Activated naive CD4-positive, alpha-beta T cell (primary cell): ENCODE measurements at places on chromosomes 1 and 21.
A peak's percentile ranks its signal among the peaks of the same experiment; 100 is the strongest.

GRCh38 chr1:61828805-61829204, 86.5 kb downstream of the PATJ start:
- DNase-seq: no peak

GRCh38 chr1:186409091-186409490, 33.5 kb downstream of the ODR4 start:
- no peak for DNase-seq

GRCh38 chr1:241457421-241457820, 62.1 kb downstream of the FH start:
- DNase-seq: no peak

- no peak for DNase-seq
Measured at GRCh38 chr1:178921499-178921898, 50.6 kb upstream of the ANGPTL1 start.

DNA sequence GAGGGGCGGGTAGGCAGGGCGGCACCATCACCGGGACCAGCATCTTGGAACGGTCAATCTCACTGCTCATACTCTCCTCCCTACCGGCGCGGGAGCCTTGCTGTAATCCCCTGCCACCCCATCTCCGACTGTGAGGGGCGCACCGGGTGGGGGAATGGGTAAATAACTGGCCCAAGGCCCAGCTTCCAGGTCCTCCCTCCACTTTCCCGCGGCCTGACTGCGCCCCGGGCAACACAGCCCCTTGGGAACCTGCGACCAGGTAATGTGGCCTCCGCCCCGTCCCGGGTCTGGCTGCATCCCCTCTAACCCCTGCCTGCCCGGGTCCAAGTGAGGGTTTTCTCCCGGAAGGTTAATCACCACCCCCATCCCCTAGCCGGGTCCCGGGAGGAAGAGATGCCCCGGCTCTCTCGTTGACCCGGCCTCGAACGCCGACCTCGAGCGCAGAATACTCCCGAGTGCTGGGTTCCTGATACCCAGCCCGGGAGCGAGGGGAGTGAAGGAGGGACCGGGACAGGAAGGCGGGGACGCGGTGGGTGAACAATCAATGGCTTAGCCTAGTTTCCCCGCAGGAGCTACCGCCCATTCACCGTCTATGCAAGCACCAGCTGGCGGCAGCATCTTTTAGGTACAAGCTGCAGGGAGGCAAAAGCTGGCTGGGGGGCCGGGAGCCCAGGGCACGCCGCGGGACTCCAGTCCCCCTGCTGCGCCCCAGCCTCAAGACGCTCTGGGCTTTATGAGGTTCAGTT, 5.9 kb upstream of the LHX9 start:
- DNase-seq: no peak

GRCh38 chr21:45478816-45479669, 63.2 kb downstream of the SLC19A1 start:
- no peak for DNase-seq

- DNase-seq: no peak
Measured at GRCh38 chr1:5108740-5109139, 454.3 kb downstream of the AJAP1 start.

GRCh38 chr21:44418108-44418875, 37.0 kb upstream of the LRRC3 start:
- no peak for DNase-seq

GRCh38 chr1:20725189-20726117, 7.0 kb downstream of the SH2D5 start:
- no peak for DNase-seq

GRCh38 chr21:41711416-41712007, 55.3 kb downstream of the RIPK4 start:
- DNase-seq: no peak

DNA sequence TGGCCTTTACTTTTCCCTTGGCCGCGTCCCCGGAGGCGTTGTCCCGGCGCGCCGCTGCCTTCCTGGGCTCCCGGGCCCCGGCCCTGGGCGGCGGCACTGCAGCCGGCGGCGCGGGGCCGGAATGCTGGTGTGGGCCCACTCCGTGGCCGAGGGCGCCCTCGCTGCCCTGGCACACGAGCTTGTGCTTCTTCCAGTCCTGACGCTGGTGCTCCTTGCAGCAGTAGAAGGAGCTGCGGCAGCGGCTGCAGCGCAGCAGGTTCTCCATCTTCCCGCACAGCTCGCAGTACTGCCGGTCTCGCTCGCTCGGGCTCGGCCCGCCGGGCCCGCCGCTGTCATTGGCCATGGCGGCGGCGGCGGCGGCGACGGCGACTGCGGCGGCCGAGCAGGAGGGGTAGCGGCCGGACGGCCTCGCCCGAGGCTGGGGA, 529 bp downstream of the EGLN1 start:
- no peak for DNase-seq

DNA sequence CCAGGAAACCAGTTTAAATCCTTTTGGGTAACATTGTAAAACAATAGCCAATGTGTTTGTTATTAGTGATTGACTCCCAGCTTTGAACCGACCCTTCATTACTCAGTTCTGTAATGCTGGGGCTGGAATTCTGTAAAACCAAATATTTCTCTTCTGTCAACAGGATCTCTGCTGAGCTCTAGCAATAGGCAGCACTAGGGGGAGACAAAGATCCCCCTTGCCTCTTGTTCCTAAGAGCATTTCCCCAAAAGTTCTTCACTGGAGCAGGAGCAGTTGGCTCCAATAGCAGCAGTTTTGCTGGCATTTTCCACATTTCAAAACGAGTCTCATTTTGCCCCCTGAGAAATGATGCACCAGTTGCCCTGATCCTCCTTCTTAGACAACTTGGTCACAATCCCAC, 1671.1 kb downstream of the MRPL39 start:
- DNase-seq: no peak

GRCh38 chr1:96478228-96478627, 243.4 kb upstream of the PTBP2 start:
- no peak for DNase-seq

- no peak for DNase-seq
Measured at GRCh38 chr1:71047635-71048607, at the start of gene PTGER3. Gene PTGER3, minus strand, starts transcription at chr1:71047816. Its CDS starts 239 bp downstream, at chr1:71047577.

DNA sequence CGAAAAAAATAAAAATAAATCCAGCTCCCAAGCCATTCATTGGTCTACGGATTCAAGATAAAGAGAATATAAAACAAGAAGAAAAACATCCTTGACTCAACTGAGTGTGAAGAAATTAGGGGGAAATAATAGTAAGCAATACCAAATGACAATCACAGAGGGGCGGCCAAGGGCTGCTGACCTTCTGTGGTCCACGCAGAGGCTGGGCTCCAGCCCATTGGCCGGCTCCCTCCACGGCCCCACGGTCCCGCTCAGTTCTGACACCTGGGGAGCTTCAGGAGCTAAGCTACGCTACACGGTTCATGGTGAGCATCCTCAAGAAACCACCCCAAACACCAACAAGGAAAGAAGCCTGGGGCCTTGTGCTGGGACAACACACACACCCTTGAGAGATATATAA, 400 bp upstream of the KRTAP10-12 start:
- no peak for DNase-seq

DNA sequence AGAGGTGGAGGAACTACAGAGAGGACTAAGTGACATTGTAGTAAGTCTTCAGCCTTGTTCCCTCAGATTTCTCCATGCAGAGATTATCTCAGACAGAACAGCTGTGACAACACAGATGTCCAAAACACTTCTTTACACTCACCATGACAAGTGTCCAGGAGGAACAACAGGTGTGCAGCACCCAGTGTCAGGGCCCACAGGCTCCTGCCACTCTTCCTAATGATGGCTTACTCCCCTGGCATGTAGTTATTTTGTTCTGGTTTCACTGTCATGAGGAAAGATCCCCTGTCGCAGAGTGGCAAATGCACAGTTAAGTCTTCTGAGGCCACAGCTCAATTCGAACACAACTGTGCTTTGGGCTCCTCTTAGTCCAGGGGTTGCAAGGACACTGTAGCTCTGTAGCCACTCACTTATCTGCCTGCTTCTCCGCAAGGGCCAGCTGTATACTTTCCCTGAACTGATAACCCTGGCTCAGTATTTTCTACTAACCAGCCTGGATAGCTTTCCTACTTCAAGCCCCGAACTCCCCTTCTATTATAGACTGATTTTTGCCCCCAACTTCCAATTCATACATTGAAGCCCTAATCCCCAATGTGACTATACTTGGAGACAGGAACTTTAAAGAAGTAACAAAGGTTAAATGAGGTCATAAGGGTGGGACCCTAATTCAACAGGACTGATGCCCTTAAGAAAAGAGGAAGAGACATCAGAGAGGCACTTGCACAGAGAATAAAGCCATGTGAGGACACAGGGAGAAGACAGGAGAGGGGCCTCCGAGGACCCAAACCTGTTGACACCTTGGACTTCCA, 11.1 kb downstream of the PDZK1 start:
- DNase-seq: no peak

DNA sequence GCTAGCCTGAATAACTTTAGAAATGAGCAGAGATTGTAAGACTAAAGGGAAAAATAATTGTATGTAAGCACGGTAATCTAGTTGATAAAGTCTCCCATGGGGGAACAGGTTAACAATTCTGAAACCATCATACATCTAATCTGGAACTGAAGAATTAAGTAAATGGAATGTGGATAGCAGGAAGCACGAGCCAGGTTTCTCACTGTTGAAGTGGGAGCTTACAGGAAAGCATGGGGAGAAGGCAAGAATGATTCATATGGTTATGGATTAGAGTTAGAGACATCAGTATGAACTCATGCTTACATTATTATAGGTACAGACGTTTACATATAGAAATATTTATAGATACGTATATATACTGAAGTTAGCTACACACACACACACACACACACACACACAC, 83.0 kb downstream of the LEPR start:
- no peak for DNase-seq

DNA sequence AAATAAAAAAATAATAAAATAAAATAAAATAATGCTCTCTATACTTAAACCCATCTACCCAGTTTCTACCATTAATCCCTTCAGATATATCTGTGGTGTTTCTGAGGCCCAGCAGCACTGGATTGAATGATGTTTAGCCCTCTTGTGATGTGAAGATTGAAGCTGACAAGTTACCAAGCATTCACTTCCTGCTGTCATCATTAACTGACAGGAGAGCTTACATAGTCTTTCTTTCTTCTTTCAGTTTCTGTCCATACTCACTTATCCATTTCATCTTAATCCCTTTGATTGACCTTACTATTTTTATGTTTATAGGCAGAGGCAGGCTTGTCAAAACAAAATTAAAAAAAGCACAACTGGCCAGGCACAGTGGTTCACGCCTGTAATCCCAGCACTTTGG, 38.8 kb upstream of the PGD start:
- no peak for DNase-seq

GRCh38 chr1:237712586-237713157, 178.1 kb downstream of the ZP4 start:
- no peak for DNase-seq

GRCh38 chr1:184051485-184052193, at the start of gene TSEN15:
Gene TSEN15, plus strand, starts transcription at chr1:184051730. Its CDS starts 26 bp downstream, at chr1:184051756.
- DNase-seq: peak; percentile 71

DNA sequence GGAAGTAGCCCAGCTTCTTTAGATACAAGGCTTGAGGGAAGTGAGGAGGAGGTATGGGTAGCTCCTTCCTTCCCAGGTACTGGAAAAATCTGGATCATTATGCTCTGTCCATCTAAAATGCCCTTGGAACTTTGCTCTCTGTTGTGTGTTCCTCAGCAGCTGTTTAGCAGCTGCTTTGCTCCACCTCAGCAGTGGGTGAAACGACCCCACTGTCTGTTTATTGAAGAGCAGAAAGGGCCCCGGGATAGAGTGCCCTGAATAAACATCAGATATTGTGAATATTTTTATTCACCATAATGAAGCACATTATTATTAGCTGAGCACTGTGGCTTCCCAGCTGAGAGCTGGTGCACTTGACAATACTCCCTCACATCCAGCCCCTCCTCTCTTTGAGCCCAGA, 237.9 kb downstream of the PBX1 start:
- DNase-seq: no peak

- no peak for DNase-seq
Measured at GRCh38 chr1:66251546-66251945, 282.4 kb upstream of the SGIP1 start.

- no peak for DNase-seq
Measured at GRCh38 chr1:54786778-54787177, 14.3 kb downstream of the TTC22 start.

DNA sequence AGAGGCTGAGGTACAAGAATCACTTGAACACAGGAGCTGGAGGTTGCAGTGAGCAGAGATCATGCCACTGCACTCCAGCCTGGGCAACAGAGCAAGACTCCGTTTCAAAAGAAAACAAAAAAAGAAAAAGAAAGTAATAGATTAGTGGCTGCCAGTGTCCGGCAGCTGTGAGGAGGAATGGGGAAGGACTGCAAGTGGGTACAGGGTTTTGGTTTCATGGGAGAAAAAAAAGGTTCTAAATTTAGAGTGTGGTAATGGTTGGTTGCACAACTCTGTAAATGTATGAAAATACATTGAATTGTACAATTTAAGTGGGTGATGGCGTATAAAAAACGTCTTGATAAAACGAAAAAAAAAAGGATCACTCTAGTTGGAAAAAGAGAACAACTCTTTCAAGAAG, 6.7 kb downstream of the TAF1A start:
- DNase-seq: no peak

GRCh38 chr1:231667896-231668506, 41.4 kb downstream of the DISC1 start:
- DNase-seq: no peak

GRCh38 chr1:21752186-21752585, 30.8 kb downstream of the USP48 start:
- DNase-seq: no peak

DNA sequence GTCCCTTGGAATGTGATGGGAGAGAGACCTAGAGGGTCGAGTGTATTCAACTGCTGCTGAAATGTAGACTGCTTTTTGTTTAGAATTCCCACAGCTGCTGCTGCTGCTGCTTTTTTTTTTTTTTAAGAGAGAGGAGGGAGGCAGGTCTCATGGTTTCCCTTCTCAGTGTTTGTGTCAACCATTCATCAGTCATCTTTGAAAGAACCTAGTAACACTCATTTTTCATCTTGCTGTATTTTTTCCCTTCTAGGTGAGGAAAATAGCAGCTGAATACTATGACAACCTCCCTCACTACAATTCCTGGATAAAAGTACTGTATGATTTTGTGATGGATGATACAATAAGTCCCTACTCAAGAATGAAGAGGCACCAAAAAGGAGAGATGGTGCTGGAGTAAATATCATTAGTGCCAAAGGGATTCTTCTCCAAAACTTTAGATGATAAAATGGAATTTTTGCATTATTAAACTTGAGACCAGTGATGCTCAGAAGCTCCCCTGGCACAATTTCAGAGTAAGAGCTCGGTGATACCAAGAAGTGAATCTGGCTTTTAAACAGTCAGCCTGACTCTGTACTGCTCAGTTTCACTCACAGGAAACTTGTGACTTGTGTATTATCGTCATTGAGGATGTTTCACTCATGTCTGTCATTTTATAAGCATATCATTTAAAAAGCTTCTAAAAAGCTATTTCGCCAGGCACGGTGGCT, 9.2 kb downstream of the DEGS1 start:
- DNase-seq: no peak

DNA sequence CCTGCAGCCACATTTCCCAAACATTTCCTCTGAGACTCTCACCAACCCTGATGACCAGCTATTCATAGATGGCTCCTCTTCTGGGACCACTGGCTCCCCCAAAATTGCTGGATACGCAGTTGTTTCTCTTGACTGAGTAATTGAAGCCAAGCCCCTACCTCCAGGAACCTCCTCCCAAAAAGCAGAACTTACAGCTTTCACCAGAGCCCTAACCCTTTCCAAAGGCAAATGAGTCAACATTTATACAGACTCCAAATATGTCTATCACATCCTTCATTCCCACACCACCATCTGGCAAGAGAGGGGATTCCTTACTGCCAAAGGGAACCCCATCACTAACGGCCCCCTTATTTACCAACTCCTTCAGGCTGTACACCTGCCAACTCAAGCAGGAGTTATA, 20.3 kb upstream of the CA6 start:
- DNase-seq: no peak
